ENCODE measurements at places on chromosomes 16 and 17.
A peak's percentile ranks its signal among the peaks of the same experiment; 100 is the strongest.

- DNase-seq = no peak
Observed at GRCh38 chr16:13391337-13391736, 489.9 kb downstream of the SHISA9 start.

DNA sequence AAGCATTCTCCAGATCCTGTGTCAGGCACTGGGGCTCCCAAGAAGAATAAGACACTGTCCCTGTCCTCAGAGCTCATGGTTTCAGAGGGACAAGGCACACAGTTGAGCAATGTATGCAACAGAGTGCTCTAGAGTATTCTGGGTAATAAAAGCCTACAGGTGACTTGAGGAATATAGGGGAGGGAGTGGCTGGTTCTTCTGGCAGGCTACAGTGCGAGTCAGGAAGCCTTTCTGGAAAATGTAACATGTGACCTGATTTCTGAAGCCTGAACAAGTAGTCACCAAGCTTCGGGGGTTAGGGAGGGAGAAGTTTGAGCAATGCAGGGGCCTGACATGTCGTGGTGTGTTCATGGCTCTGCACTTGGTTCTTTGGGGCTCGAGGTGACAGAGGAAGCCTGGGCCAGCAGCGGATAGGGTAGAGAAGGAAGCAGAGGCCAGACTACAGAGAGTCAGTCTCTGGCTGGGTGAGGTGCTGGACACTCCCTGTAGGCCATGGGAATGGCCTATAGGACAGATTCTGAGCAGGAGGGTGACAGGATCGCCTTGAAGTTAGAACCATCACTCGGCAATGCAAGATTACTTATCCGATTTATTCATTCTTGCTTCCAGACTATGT is 16.0 kb upstream of the LRRC75A start:
- no peak for DNase-seq

- peak; percentile 72 for DNase-seq
Observed at GRCh38 chr17:59513934-59514841, 51.2 kb upstream of the DHX40 start.

GRCh38 chr16:73883126-73883525 is 413.5 kb upstream of the PSMD7 start:
- no peak for DNase-seq

DNA sequence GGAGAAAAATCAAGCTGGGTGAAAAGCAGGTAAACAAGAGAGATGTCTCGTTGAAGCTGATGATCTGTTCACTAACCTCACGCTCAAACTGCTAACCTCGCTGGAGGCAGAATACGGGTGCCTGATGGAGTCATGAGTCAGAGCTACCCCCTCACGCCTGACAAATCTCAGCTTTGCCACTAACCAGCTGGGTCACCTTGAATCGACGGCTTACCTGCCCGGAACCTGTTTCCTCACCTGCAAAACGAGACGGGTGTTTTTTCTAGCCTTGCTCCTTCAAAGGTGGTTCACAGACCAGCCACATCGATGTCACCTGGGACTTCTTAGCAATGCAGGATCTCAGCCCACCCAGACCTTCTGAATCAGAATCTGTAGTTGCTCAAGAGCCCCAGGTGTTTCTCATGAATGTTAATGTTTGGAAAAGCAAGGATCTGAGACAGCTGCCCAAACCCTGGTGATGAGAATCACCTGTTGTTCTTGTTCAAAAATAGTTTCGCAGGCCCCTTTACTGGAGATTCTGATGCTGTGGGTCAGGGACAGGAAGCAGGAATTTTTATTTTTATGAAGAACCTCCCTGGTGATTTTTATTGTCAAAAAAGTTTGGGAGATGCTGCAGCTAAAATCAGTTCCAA is 56.9 kb downstream of the MARCHF10 start:
- no peak for DNase-seq

- no peak for DNase-seq
Observed at GRCh38 chr16:10465821-10466220, 80.0 kb downstream of the ATF7IP2 start.

DNA sequence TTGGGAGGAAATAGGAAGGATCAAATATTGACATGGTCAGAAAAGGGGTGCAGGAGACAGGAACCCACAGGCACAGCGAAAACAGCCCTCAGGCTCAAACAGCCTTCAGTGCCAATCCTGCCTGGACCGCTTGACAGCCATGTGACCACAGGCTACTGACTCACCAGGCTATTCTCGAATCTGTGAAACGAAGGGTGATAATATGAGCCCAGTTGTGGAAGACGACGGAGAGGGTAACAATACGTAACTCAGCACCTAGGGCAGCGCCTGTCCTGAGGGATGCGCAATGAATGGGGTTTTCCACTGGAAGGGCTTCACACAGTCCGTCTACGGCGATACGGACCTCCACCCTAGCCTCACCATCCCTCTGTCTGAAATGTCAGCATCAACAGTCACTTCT is 117.3 kb upstream of the RCVRN start:
- DNase-seq = no peak

- DNase-seq = no peak
Observed at GRCh38 chr17:883586-883962, 96.0 kb downstream of the NXN start.

DNA sequence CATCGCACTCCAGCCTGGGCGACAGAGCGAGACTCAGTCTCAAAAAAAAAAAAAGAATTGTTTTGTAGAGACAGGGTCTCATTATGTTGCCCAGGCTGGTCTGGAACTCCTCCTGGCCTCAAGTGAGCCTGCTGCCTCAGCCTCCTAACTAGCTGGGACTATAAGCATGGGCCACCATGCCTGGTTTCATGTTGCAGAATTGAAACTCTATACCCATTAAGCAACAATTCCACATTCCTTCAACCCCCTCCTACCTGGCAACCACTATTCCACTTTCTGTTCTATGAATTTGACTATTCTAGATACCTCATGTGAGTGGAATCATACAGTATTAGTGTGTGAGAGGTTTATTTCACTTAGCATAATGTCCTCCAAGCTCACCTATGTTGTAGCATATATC is 24.5 kb downstream of the RNF135 start:
- no peak for DNase-seq

GRCh38 chr16:87177673-87178072 is 139.5 kb downstream of the C16orf95 start:
- no peak for DNase-seq

DNA sequence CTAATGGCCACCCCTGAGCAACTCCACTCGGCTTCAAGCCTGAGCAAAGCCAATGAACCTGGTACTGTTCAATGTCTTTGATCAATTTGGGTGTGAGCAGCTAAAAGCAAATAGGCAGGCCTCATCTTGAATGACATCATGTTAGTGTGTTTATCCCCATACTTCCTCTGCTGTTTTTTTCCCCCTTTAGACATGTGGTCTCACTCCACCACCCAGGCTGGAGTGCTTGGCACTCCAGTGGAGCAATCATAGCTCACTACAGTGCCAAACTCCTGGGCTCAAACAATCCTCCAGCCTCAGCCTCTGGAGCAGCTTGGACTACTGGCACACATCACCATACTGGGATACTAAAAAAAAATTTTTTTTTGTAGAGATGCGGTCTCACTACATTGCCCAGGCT is 75.4 kb downstream of the ARHGAP17 start:
- DNase-seq = no peak

GRCh38 chr17:489758-490329 is 137.2 kb upstream of the RPH3AL start:
- DNase-seq = peak; percentile 54

- DNase-seq = peak; percentile 55
Observed at GRCh38 chr17:65254166-65254565, 117.0 kb downstream of the RGS9 start.

DNA sequence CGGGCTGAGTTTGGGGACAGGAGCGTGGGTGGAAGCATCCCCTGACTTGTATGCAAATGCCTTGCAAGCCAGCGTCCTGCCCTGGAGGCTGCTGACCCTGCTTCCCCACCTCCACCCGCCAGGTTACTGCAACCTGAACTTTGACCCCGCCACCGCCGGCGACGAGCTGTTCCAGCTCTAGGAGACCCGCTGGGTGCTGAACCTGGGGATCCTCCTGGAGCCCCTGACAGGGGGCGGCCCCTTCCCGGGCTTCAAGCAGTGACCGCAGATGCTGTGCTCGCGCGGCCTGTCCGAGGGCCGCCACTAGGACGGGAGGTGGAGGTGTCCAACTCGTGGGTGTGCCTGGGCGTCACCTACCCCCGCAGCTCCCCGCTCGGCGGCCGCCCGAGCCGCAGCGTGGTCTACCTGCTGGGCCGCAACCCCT is 10.7 kb upstream of the SLC16A5 start:
- no peak for DNase-seq

GRCh38 chr16:17382514-17382913 is 88.2 kb downstream of the XYLT1 start:
- DNase-seq = no peak

GRCh38 chr17:63760771-63761539 is 12.4 kb downstream of the CCDC47 start:
- DNase-seq = no peak

- DNase-seq = no peak
Observed at GRCh38 chr16:56625943-56626654, 518 bp downstream of the MT1E start.

DNA sequence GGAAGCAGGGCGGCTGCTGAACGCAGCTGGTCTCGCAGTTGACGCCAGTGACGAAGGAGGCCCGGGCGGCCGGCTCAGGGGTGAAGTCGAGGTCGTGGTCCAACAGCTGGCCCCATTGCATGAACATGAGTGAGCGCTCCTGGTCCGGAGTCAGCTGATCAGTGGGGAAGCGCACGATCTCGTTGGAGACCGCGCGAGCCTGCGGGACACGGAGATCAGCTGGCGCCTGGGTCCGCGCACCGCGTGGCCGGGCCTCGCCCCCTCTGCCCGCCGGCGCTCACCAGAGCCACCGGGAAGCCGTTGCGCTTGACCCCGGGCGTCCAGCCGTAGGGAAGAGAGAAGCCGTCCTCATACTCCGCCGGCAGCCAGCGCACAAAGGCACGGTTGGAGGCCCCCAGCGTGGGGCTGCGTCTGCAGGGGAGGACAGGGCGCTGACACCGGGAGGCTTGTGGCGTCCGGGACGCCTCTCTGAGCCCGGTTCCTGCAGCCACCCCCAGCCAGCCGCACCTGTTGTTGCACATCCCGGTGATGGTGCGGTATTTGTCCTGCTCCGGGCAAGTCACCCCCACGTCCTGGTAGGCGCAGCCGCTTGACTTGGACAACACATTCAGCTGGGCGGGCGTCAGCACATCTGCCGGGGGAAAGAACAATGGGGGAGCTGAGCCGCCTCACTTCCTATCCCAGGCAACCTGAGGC is 1.6 kb downstream of the MPO start:
- DNase-seq = no peak
